ENCODE measurements at places on chromosomes 12 and 14.

DNA sequence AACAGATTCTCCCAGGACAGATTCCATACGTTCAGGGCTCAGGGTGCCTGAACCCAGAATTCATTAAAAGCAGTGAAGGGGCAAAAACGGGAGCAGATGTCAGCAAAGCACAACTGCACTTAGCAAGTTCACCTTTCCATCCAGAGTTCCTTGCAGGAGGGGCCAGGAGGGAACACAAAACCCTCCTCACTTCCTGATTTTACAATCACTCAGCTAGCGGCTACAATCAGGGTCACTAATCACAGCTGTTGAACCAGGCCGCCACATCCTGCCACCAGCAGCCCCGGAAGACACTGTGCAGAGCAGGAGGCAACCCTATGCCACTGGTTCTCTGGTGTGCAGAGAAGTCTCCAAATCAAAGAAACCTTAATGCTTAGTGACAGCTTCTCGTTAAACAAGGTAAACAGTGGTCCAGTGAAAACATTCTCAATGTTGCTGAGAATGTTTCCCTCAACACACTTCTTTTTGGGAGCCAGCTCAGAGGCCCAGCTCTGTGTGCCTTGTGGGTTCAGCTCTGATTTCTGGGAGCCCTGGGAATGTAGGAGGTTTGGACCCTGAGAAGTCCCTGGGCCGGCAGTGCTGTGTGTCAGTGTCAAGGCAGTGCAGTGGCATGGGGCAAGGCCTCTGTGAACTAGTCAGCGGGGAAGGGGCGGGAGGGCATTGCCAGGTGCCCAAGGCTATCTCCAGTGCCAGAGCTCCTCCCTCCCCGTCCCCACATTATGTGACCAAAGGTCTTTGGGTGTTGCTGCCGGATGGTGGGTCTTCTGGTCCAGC is 54.5 kb downstream of the VCPKMT start:
- no peak for DNase-seq

- DNase-seq, result no peak
Observed at GRCh38 chr12:100503228-100503628, 29.6 kb downstream of the NR1H4 start.

- no peak for DNase-seq
Observed at GRCh38 chr14:71214241-71214640, 307.0 kb downstream of the PCNX1 start.

GRCh38 chr14:61525293-61526011 is 169.9 kb upstream of the HIF1A start:
- DNase-seq, result no peak

All from putamen (tissue), 1 donor.